Renal cortex interstitium (tissue), 15 donors: ENCODE measurements at places on chromosomes 5 and 9.

DNA sequence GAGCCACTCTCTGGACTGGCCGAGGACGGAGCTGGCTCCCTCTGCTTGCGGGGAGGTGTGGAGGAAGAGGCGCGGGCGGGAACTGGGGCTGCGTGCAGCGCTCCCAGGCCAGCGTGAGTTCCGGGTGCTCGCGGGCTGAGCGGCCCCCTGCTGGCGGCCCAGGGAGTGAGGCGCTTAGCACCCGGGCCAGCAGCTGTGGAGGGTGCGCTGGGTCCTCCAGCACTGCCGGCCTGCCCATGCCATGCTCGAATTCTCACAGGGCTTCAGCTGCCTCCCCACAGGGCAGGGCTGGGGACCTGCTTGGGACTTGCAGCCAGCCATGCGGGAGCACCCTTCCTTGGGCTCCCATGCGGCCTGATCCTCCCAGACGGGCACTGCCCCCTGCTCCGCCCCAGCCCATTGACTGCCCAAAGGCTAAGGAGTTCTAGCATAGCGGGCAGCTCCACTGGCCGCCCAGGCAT is 416.9 kb downstream of the MRPS30 start:
- DNase-seq: no peak

GRCh38 chr9:13502484-13502883 is 223.0 kb upstream of the MPDZ start:
- DNase-seq: no peak

DNA sequence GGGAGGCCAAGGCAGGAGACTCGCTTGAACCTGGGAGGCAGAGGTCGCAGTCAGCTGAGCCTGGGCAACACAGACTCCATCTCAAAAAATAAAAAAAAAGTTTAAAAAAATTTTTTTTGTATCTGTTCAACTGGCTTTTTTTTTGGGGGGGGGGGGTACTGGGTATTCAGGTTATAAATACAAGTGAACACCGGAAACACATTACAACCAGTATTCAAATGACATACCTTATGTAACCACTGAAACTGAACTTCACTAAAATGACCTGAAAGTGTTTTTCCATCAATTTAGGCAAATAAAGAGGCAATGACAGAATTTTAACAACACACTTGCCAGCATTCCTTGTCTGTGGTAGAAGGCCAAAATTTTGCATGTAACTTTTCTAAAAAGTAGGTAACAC is 33.5 kb downstream of the STRBP start:
- no peak for DNase-seq

GRCh38 chr9:70438341-70438928 is 24.0 kb upstream of the KLF9 start:
- no peak for DNase-seq

DNA sequence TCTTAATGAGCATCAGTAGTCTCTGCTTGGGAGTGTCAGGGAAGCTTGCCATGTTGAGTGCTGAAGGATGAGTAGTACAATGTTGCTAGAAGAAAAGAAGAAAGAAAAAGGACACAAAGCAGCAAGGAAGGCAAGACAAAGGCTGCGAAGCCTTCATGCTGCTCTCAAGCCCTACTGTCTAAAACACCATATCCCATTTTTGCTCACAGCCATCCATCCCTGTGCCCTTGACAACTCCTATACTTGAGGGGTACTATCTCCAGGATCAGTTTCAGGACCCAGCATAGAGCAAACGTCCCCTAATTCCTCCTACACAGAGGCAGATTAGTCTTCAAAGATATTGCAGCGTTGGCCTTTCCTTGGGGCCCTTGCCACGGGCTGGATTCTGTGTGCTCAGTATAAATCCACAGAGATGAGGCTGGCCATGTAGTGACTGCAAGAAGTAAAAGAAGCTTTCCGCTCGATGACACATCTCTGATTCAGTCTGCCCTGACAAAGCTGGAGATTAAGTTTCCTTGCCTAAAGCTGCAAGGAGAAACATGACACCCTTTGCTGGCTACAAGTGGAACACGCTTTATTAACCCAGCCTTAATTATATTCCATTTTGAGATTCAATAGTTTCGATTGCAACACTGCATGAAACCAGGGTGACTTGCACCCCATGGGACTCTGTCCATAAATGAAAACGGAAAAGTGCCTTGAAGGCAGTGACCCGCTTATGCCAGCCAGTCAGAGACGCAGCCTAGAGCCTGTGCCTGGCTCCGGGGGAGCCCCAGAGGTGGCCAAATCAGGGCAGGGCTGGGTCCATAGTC is 304.6 kb downstream of the ACTL7B start:
- peak; percentile 20 for DNase-seq

- no peak for DNase-seq
Measured at GRCh38 chr5:180639741-180640610, 9.4 kb downstream of the FLT4 start.

- DNase-seq: no peak
Measured at GRCh38 chr5:139470821-139471300, at the start of gene SMIM33. Gene SMIM33, plus strand, starts transcription at chr5:139471004. Its CDS starts 118 bp downstream, at chr5:139471122.

DNA sequence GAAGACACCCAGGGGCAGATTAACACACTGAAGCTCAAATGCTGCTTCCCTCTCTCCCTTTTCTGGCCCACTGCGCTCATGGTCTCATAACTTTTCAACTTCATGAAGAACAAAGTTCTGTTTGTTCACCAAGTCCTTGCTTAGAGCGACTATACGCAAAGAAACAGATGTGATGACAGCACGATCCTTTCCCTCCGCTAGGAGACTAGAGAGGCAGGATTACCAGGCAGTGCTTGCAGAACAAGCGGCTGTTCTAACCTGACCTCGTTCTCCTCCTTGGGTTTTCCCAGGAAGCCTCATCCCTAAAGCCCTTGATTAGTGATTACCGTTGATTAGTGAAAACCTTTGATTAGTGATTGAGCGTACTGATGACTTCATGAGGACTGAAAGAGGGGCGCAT is 649.9 kb downstream of the IRX1 start:
- no peak for DNase-seq

GRCh38 chr9:33956544-33956943 is 92.1 kb downstream of the UBAP2 start:
- DNase-seq: no peak

DNA sequence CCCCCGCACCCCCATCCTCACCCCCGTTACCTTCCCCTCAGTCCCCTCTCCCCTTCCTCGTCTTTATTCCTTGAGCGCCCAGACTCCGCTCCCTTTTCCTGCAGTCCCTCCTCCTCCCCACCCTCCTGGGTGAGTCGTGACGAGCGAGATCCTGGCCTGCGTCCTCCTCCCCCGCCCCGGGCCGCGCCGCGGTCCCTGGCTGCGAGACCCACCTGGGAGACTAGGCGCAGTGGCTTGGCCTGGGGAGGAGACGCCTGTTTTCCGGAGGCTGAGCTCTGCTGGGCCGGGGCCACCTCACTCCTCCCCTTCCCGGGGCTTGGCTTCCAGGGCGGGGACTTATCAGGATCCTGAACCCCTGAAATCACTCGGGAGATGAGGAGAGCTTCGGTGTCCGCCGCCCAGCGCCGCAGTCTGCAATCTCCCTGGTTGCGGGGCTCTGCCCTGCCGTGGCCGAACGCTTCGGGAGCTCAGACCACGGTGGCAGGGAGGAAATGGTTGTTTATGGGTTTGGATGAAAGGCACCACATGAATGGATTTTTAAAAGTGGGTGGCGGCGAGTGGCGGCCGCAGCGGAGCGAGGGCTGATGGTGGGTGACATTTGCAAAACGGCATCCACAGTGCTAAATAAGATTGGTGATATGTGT is 984 bp downstream of the STXBP1 start:
- DNase-seq: no peak

- no peak for DNase-seq
Measured at GRCh38 chr9:6838158-6838557, 80.4 kb downstream of the KDM4C start.

GRCh38 chr5:10262121-10262774 is 12.2 kb downstream of the CCT5 start:
- no peak for DNase-seq
